Motor neuron (in vitro differentiated cells): ENCODE measurements at places on chromosomes 5 and 9. TPM values are rescaled to one million over a fixed set of nuclear protein-coding genes. Genes with fewer than 3 reads are reported as not detected.

MAP1B gene
- 374 and 383 TPM in 2 replicates for total RNA-seq

ST8SIA4 gene
- total RNA-seq = 23.6 and 26.4 TPM in 2 replicates

F2RL2 gene
- 0.49 and 0.90 TPM in 2 replicates for total RNA-seq

C9orf72 gene
- total RNA-seq = 34.1 and 34.9 TPM in 2 replicates

ANGPTL2 gene
- 1.1 and 1.4 TPM in 2 replicates for total RNA-seq

COL15A1 gene
- total RNA-seq = 0.05 TPM in 2 replicates

OBP2A gene
- total RNA-seq = 0.36 TPM in 1 of 2 replicates, not detected in the other

NR5A1 gene
- 0.32 and 0.41 TPM in 2 replicates for total RNA-seq

TMOD1 gene
- total RNA-seq = 0.38 TPM in 2 replicates

IFNB1 gene
- total RNA-seq = 0.41 TPM in 1 of 2 replicates, not detected in the other

DRD1 gene
- 0.16 and 0.25 TPM in 2 replicates for total RNA-seq

PFN3 gene
- total RNA-seq = not detected in 2 replicates

CTSV gene
- 0.30 and 0.71 TPM in 2 replicates for total RNA-seq

SPINK6 gene
- total RNA-seq = not detected in 2 replicates

ACSL6 gene
- total RNA-seq = 4.1 and 5.5 TPM in 2 replicates

C9orf153 gene
- 0.18 and 0.36 TPM in 2 replicates for total RNA-seq

MSX2 gene
- total RNA-seq = 4.0 and 5.1 TPM in 2 replicates

SEMA5A gene
- 0.78 and 1.1 TPM in 2 replicates for total RNA-seq

DDX31 gene
- 34.2 and 37.0 TPM in 2 replicates for total RNA-seq

SMIM3 gene
- total RNA-seq = 1.2 and 1.6 TPM in 2 replicates

MARCOL gene
- 0.62 TPM in 1 of 2 replicates, not detected in the other for total RNA-seq

SIL1 gene
- total RNA-seq = 24.1 and 25.1 TPM in 2 replicates

SLC6A18 gene
- total RNA-seq = not detected in 2 replicates
